NCI-H460 (cell line): ENCODE measurements at places on chromosomes 3 and 15. TPM values are rescaled to one million over a fixed set of nuclear protein-coding genes. Genes with fewer than 3 reads are reported as not detected.

CFAP91 gene
- total RNA-seq: not detected in 2 replicates

PARP15 gene
- total RNA-seq: not detected in 2 replicates

PAQR9 gene
- 0.29 and 0.47 TPM in 2 replicates for total RNA-seq

IQCH gene
- 4.0 and 5.7 TPM in 2 replicates for total RNA-seq

TGM4 gene
- not detected in 2 replicates for total RNA-seq

INKA1 gene
- total RNA-seq: 0.10 and 0.26 TPM in 2 replicates

ABTB1 gene
- total RNA-seq: 1.6 and 2.9 TPM in 2 replicates

LIPH gene
- 6.0 and 8.0 TPM in 2 replicates for total RNA-seq

NAALADL2 gene
- 0.69 and 1.0 TPM in 2 replicates for total RNA-seq

LRRC34 gene
- 12.5 and 13.7 TPM in 2 replicates for total RNA-seq

HTD2 gene
- 4.4 and 7.5 TPM in 2 replicates for total RNA-seq

DPPA2 gene
- not detected in 2 replicates for total RNA-seq

CD96 gene
- total RNA-seq: not detected in 2 replicates

SLCO3A1 gene
- 1.7 TPM in 2 replicates for total RNA-seq

TLR9 gene
- not detected in 2 replicates for total RNA-seq
